ENCODE measurements at places on chromosomes 5 and 9.

- no peak for DNase-seq
Measured at GRCh38 chr5:5050801-5051200, 89.3 kb upstream of the ADAMTS16 start.

- DNase-seq, result peak; percentile 68
Measured at GRCh38 chr5:111781200-111781599, 24.2 kb upstream of the NREP start.

DNA sequence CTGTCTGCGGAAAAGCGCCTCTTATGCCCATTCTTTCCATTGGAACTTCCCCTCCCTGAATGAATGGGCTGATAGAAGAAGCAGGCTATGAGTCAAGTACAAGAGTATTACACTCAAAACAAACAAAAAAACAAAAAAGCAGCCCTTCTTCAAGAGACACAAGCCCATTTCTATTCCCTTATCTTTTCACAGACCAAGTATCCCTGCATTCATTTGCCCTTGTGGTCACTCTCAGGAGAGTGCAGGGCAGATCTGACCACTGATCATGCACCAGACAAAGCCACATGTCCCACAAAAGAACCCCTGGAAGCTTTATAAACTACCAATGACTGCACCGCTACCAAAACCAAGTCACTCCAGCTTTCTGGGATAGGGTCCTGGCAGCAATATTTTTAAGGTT is 262.5 kb upstream of the TAS2R1 start:
- DNase-seq, result no peak

DNA sequence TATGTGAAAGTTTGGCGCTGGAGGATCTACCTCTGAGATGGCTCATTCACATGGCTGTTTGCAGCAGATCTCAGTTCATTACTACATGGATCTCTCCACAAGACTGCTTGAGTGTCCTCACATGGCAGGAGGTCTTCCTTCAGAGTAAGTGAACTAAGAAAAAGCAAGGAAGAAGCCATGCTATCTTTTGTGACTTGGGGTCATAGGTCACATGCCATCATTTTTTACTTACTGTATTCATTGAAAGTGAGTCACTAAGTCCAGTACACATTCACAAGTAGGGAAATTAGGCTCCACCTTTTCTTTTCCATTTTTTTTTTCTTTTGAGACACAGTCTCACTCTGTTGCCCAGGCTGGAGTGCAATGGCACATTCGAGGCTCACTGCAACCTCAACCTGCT is 8.7 kb upstream of the CDKN2AIPNL start:
- no peak for DNase-seq

GRCh38 chr9:115024925-115025535 is 92.9 kb downstream of the TNC start:
- DNase-seq, result no peak

DNA sequence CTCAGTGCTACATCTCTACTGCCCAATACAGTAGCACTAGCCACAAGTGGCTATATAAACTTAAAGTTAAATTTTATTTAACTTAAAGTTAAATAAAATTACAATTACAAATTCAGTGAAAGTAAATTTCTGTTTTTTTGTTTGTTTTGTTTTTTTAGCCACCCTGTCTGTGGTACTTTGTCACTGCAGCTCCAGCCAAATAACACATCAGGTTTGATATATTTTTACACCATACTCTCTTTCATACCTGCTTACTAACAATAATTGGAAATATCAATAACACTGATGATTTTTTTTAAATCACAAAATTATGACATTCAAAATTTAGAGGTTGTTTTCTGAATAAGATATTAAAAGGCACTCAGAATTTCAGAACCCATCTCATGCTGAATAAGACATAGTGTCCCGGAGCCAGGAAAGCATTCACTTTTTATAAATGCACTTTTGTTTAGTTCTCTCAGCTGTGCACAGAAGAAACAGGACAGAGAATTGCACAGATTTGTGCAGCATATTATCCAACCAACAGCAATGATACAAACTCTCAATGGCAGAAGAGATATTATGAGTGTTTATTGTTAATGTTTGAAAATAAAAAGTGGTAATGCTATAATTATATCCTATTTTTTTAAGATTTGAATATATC is 92.6 kb downstream of the EDIL3 start:
- DNase-seq, result no peak

DNA sequence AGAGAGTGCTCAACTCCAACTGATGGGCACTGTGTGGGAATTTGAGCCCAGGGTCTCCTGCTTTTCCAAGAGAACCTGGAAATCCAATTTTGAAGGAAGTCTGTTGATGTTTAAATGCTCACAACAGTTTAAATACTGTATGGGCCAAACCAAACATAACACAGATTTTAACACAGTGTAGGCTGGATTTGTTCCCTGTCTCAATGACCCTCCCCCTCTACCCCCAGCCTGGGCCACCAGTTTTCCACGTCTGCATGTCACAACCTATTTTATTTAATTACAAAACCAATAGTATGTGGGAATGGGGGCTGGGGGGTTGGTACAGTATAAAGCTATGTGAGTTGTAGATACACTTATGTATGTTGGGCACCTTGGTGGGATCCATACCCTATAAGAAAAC is 11.7 kb downstream of the PALM2AKAP2 start:
- DNase-seq, result no peak

- DNase-seq, result no peak
Measured at GRCh38 chr9:119092125-119092524, 277.1 kb downstream of the BRINP1 start.

Measured in ascending aorta (tissue), 2 donors.